Brain pericyte (primary cell): ENCODE measurements at places on chromosomes 11 and 22.

DNA sequence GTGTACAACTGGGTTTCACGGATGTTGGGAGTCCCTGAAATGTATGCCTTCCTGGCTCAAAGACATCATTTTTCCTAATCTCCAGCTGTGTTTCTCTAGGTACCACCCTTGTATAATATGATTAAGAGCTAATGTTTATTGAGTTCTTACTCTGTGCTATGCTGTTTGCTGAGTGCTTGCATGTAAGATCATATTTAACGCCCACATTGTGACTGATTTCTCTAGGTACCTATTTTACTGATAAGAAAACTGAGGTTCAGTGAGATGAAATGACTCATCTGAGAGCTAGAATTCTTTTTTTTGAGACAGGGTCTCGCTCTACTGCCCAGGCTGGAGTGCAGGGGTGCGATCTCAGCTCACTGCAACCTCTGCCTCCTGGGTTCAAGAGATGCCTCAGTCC lies 42.6 kb downstream of the FAM227A start:
- DNase-seq: no peak

GRCh38 chr11:119168471-119169281 lies at the start of gene NLRX1:
TSS of gene NLRX1 (plus strand) at chr11:119168725. CDS start at chr11:119171404, 2,679 bp downstream.
- DNase-seq: no peak

DNA sequence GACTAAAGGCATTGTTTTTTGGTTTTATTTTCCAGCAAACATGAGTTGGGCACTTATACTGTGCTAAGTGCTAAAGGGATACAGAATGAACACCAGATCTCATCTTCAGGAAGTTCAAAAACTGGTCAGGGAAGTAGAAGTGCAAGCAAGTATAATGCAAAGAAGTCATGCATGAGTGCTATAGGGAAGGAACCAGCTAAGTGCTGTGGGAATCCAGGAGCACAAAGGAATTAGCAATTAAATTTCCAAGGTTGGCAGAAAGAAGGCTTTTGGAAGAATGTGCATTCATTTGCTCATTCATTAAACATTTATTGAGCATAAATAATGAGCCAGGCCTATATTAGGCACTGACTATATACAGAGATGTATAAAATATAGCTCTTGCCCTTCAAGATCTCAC lies 143.7 kb upstream of the ARHGAP42 start:
- no peak for DNase-seq

GRCh38 chr22:27214691-27215090 lies 557.3 kb downstream of the MIAT start:
- DNase-seq: no peak

DNA sequence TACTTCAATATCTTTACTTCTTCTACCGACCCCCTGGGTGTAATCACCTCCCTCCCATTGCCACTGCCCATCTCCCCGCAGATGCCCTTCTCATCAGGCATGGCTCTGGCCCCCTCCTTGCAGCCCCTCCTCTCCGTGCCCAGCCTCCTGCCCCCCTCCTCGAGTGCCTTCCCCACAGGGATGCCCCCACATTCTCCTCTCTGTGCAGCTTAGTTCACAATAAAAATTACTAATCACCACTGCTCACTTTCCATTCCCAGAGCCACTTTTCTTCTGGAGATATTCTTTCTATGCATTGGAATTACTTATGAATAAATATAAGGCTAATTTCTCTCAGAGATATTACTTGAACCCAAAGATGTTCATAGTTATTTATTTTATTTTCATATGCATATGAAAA lies 22.1 kb downstream of the IFITM10 start:
- no peak for DNase-seq

- no peak for DNase-seq
Measured at GRCh38 chr11:128053981-128054931, 533.1 kb downstream of the ETS1 start.

DNA sequence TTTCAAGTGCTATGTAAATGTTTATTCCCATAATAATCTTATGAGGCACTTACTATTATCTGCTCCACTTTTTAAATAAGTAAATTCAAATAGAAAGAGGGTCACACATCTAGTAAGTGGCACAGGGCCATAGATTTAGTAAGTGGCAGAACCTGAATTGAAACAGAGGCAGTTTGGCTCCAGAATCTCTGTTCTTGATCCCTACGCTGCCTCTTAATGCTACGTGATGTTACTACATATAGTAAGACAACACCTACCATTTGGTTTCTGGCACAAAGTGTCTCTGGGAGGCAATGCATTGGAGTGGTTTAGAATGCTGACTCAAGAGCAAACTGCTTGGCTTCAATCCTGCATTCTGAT lies 1018.3 kb downstream of the DLG2 start:
- no peak for DNase-seq

DNA sequence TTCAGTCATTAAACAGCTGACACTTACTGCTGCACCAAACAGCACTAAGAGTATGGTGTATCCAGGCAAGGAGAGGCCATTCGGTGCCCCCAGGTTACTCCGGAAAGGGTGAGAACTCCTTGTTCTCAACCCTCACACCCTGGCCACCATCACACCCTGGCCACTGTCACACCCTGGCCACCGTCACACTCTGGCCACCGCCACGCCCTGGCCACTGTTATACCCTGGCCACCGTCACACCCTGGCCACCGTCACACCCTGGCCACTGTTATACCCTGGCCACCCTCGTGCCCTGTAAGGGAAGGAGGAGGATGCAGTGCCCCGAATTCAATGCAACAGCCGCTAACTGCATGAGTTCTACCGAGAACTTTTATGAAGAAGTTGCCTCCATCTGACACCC lies 644.4 kb downstream of the TBC1D22A start:
- no peak for DNase-seq

DNA sequence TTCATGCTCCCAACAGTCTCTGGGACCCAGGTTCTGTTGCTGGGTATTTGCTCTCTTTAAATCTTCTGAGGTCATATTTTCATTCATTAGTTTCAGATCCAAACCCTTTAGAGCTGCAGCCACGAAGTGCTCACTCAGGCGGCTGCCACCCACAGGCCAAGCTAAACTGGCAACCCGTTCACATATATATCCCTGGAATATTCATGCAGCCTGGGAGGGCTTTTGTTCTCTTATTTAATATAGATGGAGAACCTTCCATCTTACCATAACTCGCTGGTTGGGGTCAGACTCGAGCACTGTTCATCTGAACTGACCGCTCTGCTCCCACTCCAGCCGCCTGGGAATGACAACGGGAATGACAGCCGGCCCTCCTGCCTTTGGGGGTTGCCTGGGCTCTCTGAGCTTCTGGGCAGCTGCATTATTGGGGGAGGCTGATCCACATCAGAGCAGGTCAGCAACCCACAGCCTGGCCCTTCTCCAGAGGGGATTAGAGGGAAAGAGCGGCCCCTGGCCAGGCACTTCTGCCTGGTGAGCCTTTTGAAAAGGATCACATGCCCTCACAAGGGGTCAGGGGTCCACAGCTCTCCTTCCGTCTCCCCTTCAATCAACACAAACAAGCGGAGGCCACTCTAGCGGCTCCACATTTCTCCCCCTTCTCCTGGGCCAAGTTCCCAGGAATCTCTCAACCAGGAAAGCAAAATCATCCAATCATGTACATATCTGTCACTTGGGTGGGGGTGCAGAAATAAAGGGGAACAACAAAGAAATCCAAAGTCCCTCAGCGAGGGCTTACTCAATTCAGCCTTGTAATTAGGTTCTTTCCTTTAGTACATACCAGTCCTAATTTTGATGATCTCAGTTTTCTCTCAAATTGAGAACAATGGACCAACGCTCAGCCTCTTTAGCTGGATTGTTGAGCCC lies 11.8 kb downstream of the TMEM184B start:
- no peak for DNase-seq

GRCh38 chr11:121630041-121630440 lies 177.3 kb upstream of the SORL1-AS1 start:
- no peak for DNase-seq

- DNase-seq: no peak
Measured at GRCh38 chr11:123069908-123070821, 8.2 kb upstream of the HSPA8 start.
